ENCODE measurements at places on chromosomes 5 and 9.

GRCh38 chr5:73448463-73449136 is at the start of gene FOXD1:
FOXD1 (minus strand) TSS chr5:73448777; CDS start chr5:73448362, 415 bp downstream.
- DNase-seq, result peak; percentile 85

GRCh38 chr5:57940236-57940635 is 457.6 kb upstream of the ACTBL2 start:
- DNase-seq, result no peak

DNA sequence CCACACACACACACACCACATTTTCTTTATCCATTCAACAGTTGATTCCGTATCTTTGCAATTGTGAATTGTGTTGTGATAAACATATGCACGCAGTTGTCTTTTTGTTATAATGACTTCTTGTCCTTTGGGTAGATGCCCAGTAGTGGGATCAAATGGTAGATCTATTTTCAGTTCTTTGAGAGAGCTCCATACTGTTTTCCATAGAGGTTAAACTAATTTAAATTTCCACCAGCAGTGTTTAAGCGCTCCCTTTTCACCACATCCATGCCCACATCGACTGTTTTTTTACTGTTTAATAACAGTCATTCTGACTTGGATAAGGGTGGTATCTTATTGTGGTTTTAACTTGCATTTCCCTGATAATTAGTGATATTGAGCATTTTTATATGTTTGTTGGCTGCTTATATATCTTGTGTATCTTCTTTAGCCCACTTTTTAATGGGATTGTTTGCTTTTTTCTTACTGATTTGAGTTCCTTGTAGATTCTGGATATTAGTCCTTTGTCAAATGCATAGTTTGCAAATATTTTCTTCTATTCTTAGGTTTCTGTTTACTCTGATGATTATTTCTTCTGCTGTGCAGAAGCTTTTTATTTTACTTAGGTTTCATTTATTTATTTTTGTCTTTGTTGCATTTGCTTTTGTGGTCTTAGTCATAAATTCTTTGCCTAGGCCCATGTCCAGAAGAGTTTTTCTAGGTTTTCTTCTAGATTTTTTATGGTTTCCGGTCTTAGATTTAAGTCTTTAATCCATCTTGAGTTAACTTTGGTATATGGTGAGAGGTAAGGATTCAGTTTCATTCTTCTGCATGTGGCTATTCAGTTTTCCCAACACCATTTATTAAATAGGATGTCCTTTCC is 82.4 kb downstream of the SH3RF2 start:
- no peak for DNase-seq

GRCh38 chr9:82645600-82645999 is 417.3 kb downstream of the RASEF start:
- no peak for DNase-seq

DNA sequence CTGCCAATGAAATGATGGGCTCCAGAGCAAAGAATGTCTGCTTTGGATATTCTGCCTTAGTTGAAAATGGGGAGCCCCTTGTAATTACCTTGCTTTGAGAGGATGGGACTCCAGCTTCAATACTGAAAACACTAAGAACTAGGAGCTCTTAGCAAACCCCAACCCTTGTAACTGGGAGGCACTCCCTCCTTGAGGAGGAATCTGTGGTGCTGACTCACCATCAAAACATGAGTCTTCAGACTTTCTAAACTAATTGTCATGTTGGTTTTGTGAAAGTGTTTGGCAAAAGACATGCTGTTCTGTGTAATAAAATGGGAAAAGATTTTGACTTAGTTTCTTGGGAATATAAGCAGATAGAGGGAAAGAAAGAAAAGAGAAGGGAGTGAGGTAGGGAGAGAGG is 91.9 kb upstream of the PTPRD start:
- no peak for DNase-seq

GRCh38 chr5:10775646-10776045 is 14.6 kb upstream of the DAP start:
- no peak for DNase-seq

Measured in WTC11 (cell line).